SIG-M5 (cell line): ENCODE measurements at places on chromosomes 5 and 9.

- DNase-seq = no peak
Observed at GRCh38 chr9:136313111-136314055, 9.5 kb upstream of the CCDC187 start.

GRCh38 chr5:159734366-159734765 is 181.9 kb upstream of the ADRA1B start:
- DNase-seq = no peak

DNA sequence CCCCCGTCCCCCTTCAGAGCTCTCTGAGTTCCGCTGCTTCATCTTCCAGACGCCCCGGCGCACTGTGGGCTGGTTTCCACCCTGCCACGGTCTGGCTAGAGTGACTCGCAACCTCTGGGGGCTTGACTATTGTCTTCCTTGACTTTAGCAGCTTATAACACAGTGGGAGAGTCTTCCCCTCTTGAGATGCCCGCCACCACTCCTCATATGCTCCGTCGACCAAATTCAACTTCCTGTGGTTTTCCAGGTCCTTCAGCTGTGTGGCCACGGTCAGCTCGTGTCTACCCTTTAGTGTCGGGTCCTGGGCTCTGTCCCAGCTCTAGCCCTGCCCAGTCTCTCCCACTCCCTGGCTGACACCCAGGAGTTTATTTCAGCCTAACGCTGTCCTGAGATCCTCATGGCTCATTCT is 28.2 kb upstream of the NCS1 start:
- no peak for DNase-seq

GRCh38 chr5:448766-449090 is 5.8 kb downstream of the EXOC3 start:
- DNase-seq = no peak

GRCh38 chr5:96572864-96573512 is 89.2 kb upstream of the CAST start:
- DNase-seq = no peak

DNA sequence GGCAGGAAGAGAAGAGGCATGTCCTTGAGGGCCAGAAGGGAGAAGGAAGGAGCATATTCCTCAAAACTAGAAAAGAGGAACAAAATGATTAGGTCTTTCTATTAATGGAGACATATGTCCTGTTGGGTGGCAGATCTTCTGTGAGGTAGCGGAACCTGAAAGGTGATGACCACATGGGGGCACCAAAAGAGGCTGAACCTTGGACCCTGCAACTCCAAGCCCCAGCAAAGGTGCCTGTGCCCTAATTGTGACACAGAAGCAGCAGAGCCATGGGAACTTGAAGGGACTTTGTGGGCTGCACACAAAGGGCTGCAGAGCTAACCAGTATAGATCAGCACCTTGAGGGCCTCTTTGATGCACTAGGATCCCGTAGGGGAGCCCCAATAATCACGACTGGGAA is 158.0 kb downstream of the BAAT start:
- DNase-seq = no peak

GRCh38 chr5:172048539-172049101 is 42.2 kb upstream of the FBXW11 start:
- DNase-seq = no peak

DNA sequence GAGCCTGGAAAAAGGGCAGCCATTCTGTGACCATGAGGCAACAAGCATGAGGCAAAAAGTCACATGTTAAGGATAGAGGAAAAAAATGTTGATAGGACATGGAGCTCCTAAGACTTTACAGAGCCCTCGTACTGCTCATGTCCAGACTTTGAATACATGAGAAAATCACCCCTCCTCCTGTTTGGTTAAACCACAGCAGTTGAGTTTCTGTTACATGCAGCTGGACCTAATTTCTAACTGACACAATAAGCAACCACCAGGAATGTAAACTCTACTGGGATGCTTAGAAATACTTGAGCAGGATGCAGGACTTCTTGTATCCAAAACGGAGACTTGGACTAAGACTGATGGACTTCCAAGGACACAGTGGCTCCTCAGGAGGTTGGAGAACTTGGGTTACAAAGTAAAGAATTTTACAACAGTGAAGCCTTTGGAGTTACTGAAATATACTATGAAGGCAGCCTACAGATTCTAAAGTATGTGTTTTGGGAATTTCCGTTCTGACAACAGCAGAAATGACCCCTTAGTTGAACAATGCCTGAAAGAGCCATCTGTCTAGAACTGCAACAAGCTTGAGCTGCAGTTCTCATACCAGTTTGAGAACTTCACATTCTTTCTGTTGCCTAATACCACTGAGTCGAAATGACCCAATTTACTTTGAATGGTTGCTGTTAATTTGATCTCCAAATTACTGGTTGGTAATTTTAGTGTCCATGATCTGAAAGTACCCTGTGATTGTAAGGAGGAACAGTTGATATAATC is 268.9 kb downstream of the PIK3R1 start:
- DNase-seq = no peak

DNA sequence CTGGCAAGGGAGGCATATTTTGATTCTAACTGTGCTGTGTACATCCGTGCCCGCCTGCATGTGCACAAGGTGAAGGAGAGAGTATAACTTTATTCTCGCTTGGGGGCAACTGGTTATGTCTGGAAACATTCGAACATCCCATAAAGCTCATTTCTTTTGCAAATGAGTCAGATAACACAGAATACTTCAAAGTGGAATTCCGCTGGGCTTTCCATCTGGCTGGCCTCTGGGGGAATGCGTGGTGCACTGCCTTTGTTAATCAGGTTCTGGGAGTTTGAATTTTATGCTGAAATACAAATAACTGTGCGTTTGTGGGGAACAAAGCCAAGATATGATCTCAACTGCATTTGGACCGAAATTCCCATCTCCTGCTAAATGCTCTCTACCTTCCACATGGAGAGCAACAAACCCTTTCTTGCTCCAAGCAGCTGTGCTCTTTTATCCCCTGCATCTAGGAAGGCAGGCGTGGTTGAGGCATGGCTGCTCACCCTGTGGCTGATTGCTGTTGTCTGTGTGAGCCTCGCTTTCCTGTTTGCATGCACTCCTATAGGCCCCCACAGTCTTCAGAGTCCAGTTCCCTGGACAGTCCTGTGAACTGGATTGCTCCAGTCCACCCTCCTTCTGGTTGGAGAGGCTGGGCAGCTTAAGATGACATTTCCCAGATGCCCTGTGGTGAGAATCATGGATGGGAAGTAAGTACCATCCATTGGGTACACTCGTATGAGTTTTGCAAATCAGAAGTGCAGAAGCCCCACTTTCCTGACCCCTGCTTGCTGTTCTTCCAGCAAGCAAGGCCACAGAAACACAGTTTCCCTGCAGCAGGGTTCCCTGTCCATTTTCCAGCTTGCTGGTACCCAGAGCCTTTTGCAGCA is 82.9 kb upstream of the ALDH1B1 start:
- no peak for DNase-seq

DNA sequence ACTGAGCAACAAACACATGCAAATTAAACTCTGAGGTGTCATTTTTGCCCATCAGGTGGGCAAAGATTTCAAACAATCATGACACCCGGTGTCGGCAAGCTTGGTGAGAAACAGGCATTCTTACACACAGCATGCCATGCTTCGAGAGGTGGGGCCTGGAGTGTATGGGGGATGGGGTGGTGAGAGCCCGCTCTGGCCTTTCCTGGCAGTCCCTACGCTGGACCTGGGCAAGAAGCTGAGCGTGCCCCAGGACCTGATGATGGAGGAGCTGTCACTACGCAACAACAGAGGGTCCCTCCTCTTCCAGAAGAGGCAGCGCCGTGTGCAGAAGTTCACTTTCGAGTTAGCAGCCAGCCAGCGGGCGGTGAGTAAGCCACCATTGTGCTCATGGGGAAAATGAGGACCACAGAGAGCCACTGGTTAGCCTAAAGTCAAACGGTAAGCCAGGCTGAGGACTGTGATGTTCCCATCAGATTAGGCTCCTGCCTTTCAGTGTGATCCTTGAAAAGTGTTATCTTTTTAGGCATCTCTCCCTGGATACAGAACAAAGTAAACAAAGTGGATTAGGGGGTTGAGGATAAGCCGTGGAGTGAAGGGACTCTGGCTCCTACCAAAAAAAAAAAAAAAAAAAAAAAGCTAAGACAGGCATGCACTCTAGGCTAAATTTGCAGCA is 9.4 kb downstream of the MYOZ3 start:
- DNase-seq = no peak

GRCh38 chr5:10441992-10442435 is 335 bp downstream of the ROPN1L start:
- no peak for DNase-seq

DNA sequence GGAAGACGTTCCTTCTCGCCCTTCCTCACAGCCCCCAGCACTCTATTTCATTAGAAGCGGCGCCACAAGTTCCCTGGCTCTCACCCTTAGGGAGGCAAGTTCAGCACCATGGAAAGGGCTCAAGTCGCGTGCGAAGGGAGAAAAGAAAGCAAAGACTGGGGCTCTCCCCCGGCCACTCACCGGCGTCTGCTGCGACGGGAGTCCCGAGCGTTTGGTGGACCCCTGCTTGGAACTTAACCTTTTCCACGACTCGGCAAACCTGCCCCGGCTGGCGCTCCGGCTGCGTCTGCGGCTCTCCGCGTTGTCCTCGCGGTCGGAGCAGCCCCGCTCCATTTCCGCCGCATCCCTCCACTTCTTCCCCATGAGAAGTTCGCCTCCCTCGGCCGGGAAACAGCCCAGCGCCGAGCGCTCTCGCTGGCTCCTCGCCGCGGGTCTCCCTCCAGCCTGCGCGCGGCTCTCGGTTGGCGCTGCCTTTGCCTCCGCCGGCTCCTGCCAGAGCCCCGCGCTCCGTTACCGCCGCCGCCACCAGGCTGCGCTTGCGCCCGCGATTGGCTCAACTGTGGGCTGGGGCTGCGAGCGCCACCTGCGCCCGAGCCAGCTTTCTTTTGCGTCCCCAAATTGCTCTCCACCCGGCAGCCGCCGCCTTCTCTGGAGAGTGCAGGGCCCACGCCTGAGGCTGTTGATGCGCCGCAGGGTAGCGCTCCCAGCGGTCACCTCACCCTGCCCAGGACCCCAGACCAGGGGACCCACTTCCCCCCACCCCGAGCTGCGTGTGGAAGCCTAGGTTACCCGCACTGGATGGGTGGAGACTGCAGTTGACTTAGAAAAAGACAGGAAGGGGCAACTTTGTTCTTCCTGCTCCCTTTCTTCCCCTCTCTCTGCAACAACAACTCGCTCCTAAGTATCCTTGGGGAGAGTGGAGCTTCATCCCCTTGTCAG is 321.6 kb downstream of the CEMIP2 start:
- DNase-seq = no peak

DNA sequence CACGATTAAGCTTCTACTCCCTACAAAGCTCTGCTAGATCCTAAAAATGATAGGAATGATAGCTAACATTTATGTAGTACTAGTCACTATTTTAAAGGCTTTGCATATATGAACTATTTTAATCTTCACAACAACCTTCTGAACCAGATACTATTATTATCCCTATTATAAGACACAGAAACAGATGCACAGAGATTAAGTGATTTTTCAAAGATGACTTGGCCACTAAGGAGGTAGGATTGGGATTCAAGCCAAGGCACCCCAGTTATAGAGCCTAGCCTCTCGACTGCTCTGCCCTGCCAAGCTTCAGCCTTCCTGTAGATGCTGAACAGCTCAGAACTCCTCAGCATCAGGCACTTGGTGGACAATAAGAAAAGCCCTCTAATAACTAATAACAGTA is 200.9 kb upstream of the PTGER4 start:
- DNase-seq = no peak

GRCh38 chr5:78157001-78157400 is 137.5 kb downstream of the AP3B1 start:
- DNase-seq = no peak

- no peak for DNase-seq
Observed at GRCh38 chr9:98964201-98964600, 20.5 kb downstream of the COL15A1 start.

DNA sequence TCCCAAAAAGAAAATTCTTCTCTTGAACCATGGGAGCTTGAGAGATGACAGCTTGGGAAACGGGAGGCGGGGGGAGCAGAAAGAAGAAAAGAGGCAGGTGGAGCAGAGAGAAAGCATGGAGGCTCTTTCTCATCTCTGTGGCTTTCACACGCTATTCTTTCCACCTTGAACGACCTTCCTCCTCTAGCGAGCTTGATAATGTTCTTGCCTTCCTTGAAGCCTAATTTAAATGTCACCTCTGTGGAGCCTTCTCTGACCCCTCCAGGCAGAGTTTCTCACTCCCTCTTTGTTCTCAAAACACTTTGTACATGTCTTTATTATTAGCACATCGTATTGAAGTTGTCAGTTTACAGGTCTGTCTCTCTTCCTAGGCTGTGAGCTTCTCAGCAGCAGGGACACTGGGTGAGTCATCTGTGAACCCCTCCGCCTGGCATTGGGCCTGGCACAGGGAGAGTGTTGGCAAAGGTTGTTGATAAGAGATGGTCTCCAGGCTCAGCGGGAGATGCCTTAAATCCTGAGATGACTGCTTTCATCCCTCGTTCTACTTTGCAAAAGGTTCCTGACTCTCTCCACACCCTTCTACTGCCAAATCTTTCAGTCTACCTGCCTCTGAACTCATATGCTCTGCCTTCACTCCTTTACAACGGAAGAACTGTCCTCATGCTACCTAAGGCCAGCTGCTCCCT is 14.1 kb upstream of the STRBP start:
- no peak for DNase-seq

- DNase-seq = no peak
Observed at GRCh38 chr9:68852941-68853340, 147.9 kb downstream of the PIP5K1B start.

DNA sequence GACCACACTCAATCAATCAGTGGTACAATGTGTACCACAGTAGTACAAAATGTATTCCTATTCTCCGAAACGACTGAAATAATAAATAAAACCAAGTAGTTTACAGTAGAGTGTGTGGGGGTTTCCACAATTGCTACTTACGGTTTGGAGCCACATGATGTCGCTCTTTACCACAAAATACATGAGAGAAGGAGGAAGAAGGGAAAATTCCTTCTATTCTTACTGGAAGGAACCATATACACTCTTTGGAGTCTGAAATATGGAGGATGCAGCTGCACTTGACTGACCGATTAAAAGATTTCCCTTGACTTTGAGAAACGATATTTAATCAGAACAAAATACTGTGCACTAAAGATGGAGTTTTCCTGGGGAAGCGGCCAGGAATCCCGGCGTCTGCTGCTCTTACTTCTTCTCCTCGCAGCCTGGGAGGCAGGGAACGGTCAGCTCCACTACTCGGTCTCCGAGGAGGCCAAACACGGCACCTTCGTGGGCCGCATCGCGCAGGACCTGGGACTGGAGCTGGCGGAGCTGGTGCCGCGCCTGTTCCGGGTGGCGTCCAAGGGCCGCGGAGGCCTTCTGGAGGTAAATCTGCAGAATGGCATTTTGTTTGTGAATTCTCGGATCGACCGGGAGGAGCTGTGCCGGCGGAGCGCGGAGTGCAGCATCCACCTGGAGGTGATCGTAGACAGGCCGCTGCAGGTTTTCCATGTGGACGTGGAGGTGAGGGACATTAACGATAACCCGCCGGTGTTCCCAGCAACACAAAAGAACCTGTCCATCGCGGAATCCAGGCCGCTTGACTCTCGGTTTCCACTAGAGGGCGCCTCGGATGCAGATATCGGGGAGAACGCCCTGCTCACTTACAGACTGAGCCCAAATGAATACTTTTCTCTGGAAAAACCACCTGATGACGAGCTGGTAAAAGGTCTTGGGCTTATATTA is at the start of gene PCDHA4:
PCDHA4 (plus strand) TSS at position 235 of the 942 bp plus-strand sequence.
- no peak for DNase-seq
